ENCODE measurements at places on chromosomes 1 and 21. TPM values are rescaled to one million over a fixed set of nuclear protein-coding genes. Genes with fewer than 3 reads are reported as not detected.

The BATF3 gene
- total RNA-seq: 2.3 TPM

The FCRL6 gene
- total RNA-seq: 0.76 TPM

The FTCD gene
- total RNA-seq: not detected

DNA sequence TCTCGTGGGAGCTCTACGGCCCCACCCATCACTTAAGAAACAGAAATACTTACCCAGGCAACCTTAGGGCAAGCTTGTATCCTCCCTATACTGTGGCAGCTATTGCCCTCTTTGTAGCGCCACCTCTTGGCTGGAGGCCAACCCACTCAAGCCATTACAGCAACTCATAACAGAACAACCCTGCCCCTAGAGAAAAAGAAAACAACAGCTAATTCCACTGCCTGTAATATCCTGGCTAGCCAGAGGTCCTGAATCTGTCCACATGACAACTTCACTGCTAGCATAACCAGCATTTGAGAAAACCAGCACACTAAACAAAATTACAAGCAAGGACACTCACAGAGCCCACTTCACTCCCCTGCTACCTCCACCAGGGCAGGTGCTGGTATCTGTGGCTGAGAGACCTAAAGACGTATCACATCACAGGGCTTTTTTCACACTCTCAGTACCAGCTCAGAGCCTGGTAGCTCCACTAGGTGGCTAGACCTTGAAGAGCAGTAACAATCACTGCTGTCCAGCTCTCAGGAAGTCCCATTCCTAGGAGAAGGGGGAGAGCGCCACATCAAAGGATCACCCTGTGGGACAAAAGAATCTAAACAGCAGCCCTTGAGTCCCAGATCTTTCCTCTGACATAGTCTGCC is 14.5 kb upstream of the MX1 start:
- H3K27me3 ChIP-seq: no peaks in the 10 kb centered on the region
- H3K4me1 ChIP-seq: peaks cover 41% of the 10 kb centered on the region
- H3K4me3 ChIP-seq: no peak overlapping the region
- DNase-seq: no peak

DNA sequence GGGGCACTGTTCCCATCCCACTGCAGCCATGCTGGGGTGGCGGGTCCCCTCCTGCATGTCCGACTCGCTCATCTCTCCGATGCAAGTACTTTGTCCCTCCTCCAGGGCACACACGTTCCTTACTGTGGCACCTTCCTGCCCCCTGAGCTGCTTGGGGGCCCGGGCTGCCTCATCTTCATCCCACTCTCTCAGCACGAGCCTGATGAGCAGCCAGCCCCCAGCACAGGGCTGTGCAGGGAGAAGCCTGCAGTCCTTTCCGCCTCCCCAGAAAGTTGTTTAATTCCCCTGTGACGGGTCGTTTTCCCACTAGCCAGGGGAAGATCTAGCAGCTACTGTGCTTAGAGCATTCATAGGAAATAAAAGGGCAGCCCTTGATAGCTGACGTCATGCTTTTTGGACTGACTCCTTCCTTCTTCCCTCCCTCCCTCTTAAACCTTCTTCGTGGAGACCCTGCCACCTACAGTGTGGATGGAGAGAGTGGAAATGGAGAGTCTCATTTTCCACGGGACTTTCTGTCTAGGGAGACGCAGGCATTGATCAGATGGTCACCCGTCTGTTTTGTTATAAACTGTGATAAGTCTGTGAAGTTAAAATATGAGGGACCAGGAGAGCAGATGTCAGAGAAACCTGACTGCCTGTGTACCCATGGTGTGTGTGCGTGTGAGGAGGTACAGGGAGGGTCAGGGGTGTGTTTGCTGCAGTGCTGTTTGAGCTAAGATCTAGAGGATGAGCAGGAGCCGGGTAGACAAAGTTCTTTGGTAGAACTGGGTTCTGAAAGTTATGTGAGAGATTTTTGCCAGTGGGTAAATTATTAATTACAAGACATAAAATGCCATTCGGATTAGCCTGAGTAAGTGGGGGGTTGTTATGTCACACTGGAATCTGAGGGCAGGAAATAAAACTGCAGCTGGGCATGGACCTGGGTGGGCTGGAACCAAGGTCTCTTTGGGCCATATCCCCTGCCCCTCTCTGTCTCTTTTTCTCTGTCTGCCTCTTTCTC is 34.3 kb downstream of the GPR137B start:
- no peak for DNase-seq
- no peaks in the 10 kb centered on the region for H3K36me3 ChIP-seq
- no peak overlapping the region for H3K4me3 ChIP-seq
- H3K4me1 ChIP-seq: no peaks in the 10 kb centered on the region

- H3K27ac ChIP-seq: no peak overlapping the region
- peaks cover 12% of the 10 kb centered on the region for H3K4me1 ChIP-seq
- H3K4me3 ChIP-seq: no peak overlapping the region
- H3K36me3 ChIP-seq: no peaks in the 10 kb centered on the region
Measured at GRCh38 chr1:66438062-66438461, 95.9 kb upstream of the SGIP1 start.

DNA sequence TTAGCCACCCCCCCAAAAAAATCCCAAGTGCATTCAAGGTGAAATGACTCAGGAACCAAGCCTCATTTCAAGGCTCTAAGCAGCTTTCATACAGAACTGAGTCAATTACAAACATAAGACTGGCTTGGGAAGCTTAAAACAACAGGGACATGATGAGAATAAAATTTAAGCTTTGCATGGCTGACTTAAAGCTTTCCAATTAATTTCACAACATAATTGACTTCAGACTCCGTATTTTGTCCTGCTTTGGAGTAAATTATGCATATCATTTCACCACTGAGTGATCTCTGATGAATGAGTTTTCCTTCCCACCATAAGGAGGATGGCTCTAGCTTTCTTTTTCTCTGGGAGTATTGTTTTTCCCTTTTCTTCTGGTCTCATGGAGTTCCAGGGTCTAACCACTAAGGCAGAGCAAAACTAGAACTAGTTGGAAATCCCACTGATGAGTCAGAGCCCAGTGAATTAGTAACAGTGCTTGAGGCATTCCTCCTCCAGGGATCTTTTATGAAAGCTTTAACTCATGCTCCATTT is 72.8 kb downstream of the XCL2 start:
- H3K36me3 ChIP-seq: no peaks in the 10 kb centered on the region
- no peak for DNase-seq
- no peak overlapping the region for H3K4me3 ChIP-seq
- no peaks in the 10 kb centered on the region for H3K27me3 ChIP-seq
- peaks cover 52% of the 10 kb centered on the region for H3K4me1 ChIP-seq

GRCh38 chr21:23394458-23394857 is 2212.8 kb downstream of the MRPL39 start:
- no peaks in the 10 kb centered on the region for H3K27me3 ChIP-seq
- no peak overlapping the region for H3K4me3 ChIP-seq
- H3K27ac ChIP-seq: no peak overlapping the region
- no peak for DNase-seq

Measured in esophagus squamous epithelium (tissue), 5 donors.